Epithelial cell of umbilical artery (primary cell): ENCODE measurements at places on chromosomes 7 and 10. TPM values are rescaled to one million over a fixed set of nuclear protein-coding genes. Genes with fewer than 3 reads are reported as not detected.

Gene NPFFR1
- total RNA-seq = not detected in 2 replicates

Gene CYP3A5
- not detected in 2 replicates for total RNA-seq

Gene SPOCK2
- 0.15 and 1.3 TPM in 2 replicates for total RNA-seq

Gene PDGFA
- 76.7 and 91.9 TPM in 2 replicates for total RNA-seq

Gene MYH16
- 0.30 and 0.97 TPM in 2 replicates for total RNA-seq

Gene DAGLB
- total RNA-seq = 21.1 and 22.2 TPM in 2 replicates

Gene AEBP1
- 4.7 and 5.8 TPM in 2 replicates for total RNA-seq

Gene KIF20B
- total RNA-seq = 16.6 and 21.4 TPM in 2 replicates

Gene FGFR2
- total RNA-seq = 0.30 and 0.32 TPM in 2 replicates

Gene CAV2
- 150 and 198 TPM in 2 replicates for total RNA-seq

Gene ARMC10
- total RNA-seq = 48.3 and 49.7 TPM in 2 replicates

Gene LIPM
- total RNA-seq = not detected in 2 replicates

Gene CH25H
- total RNA-seq = not detected in 2 replicates

Gene KEL
- total RNA-seq = not detected in 2 replicates
